ENCODE measurements at places on chromosomes 16 and 17. TPM values are rescaled to one million over a fixed set of nuclear protein-coding genes. Genes with fewer than 3 reads are reported as not detected.

DNA sequence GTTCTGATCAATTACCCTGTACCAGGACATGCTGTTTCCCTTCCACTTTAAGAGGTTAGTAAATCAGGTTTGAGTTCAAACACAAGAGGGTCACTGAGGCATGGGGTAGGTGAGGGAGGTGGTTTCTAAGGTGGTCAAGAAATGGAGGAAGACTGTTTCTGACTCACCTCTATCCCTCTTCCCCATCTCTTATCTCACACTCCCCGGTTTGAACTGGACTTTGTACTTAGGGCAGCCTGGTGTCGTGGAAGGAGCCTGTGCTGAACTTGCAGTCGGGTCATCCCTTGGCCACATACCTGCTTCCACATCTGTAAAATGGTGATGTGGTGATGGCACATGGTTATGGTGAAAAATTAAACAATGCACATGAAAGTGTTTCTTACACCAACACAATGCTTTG, 17.2 kb upstream of the TMEM98 start:
- no peak for DNase-seq

DNA sequence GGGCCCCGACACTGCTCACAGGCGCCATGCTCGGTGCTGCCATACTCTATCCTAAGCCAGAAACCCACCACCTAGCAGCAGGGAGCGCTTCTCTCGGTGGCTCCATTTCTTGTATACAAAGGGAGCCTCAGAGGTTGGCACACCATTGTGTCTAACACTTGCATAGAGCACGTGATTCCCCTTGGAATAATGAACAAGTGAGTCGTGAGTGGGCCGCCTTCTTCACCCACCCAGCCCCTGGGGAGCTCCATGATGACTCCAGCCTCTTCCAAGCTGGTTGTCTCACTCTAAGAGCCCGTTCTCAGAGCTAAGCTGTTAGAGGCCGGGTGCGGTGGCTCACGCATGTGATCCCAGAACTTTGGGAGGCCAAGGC, 82.3 kb upstream of the ZNF469 start:
- no peak for DNase-seq

GRCh38 chr17:20035501-20035900, 26.3 kb downstream of the SPECC1 start:
- no peak for DNase-seq

GRCh38 chr16:50160495-50161164, 7.5 kb downstream of the TENT4B start:
- no peak for DNase-seq

GRCh38 chr17:27239046-27239445, 54.9 kb upstream of the WSB1 start:
- DNase-seq: no peak

DNA sequence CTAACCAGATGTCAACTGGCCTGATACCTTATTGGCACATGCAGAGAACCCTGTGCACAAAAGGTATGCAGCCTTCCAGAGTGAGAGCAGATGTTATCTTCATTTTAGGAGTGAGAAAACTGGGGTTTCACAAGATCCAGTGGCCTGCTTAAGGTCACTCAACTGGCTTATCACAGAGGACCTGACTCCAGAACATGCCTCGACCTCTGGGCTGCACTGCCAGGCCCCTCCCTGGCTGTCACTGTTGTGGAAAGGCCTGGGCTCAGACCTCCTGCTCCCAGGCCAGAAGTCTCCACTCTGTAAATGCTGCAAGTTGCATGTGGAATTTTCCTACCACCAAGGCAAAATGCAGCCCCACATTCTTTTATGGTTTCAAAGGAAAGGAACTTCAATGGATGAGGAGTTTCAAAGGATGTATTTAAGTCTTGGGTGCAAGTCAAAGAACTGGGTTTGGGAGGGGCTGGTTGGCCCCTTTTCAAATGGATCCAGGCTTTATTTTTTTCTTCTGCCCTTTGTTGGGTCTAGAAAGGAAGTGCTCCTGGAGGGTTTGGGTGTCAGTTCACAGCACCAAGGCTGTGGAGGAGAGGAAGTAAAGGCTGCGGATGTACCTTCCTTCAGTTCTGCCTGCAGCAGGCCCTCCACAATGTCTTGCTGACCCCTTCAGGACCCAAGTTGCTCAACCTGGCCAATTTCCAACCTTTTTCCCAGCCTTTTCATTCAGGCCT, 30.4 kb upstream of the SMPD3 start:
- no peak for DNase-seq

DNA sequence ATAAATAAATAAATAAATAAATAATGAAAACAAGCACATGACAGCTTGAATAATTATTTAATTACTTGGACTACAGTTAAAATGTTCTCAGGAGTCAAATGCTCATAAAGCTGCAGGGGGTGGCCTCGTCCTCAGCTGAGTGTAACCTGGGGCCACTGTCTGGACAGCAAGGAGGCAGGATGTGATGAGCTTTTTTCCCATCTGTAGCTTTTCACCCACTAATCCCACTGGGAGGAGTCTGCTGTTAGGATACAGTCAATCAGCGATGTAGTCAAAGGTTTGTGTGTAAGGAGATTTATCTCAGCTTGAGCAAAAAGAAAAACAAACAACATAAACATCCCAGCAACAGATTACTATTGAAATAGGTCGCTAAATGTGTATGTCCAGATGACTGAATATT, 22.5 kb downstream of the ZCCHC14 start:
- no peak for DNase-seq

GRCh38 chr17:39920218-39921210, 2.1 kb upstream of the GSDMB start:
- no peak for DNase-seq

- no peak for DNase-seq
Measured at GRCh38 chr17:5861246-5861645, 208.9 kb upstream of the WSCD1 start.

GRCh38 chr17:7241090-7241733, 1.0 kb downstream of the GABARAP start:
- peak; percentile 13 for DNase-seq

DNA sequence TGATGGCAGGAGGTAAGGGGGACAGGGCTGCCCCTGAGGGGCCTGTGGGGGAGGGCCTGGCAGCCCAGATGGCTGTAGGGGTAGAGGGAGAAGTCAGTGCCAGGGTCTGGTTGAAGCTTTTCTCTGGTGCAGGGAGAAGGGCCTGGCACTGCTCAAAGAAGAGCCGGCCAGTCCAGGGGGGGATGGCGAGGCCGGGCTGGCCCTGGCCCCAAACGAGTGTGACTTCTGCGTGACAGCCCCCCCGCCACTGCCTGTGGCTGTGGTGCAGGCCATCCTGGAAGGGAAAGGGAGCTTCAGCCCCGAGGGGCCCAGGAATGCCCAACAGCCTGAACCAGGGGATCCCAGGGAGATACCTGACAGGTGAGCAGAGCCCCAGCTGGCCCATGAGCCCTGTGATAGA, 2.8 kb upstream of the NOL3 start:
- peak; percentile 42 for DNase-seq

DNA sequence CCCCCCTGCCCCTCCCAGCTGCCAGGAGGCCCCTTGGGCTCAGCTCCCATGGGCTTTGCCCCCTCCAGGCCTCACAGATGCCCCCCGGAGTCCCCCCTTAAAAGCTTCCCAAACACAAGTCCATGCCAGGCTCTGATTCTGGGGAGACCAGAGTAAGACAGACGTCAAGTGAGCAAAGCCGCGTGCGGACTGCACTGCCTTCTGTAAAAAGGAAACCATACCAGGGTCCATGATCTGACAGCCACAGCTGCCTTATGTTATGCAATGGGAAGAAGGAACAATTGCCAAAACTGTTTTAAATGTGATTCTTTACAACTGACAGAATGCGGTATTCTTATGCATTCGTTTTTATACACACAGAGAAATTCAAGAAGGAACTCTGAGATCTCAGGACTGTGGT, 17.9 kb upstream of the HEXD start:
- DNase-seq: no peak

DNA sequence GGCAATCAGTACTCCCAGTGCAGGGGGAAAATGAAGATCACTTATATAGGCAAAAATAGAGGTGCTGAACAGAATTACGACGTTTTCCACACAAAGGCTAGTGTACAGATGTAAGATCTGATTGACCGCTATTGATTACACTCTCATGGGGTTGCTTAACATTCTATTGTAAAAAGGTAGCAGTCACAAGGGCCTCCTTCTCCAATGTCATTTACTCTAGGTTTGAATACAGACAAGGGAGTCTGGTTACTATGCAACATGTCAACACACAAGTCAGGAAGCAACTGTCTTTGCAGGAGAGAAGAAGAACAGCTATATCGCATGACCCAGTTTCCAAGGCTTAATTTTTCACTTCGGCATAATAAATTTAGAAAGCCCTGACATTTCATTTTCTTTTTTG, 7.9 kb downstream of the KRT37 start:
- DNase-seq: no peak

- DNase-seq: peak; percentile 83
Measured at GRCh38 chr17:41666708-41667279, 21.9 kb upstream of the EIF1 start.

GRCh38 chr17:13749166-13749890, 147.6 kb upstream of the HS3ST3A1 start:
- DNase-seq: no peak

ATP2C2 gene
- not detected for total RNA-seq

SCARF1 gene
- total RNA-seq: 9.9 TPM

ICAM2 gene
- total RNA-seq: 31.7 TPM

TSPOAP1 gene
- total RNA-seq: 7.0 TPM

MLX gene
- total RNA-seq: 63.8 TPM

UNC13D gene
- 12.6 TPM for total RNA-seq

All from right cardiac atrium (tissue), 5 donors.